NCI-H1436 (cell line): ENCODE measurements at places on chromosomes 12 and 14.

GRCh38 chr12:121717041-121717699 lies 4.6 kb downstream of the TMEM120B start:
- DNase-seq: no peak

- DNase-seq: no peak
Measured at GRCh38 chr12:15996948-15997347, 85.8 kb downstream of the DERA start.

DNA sequence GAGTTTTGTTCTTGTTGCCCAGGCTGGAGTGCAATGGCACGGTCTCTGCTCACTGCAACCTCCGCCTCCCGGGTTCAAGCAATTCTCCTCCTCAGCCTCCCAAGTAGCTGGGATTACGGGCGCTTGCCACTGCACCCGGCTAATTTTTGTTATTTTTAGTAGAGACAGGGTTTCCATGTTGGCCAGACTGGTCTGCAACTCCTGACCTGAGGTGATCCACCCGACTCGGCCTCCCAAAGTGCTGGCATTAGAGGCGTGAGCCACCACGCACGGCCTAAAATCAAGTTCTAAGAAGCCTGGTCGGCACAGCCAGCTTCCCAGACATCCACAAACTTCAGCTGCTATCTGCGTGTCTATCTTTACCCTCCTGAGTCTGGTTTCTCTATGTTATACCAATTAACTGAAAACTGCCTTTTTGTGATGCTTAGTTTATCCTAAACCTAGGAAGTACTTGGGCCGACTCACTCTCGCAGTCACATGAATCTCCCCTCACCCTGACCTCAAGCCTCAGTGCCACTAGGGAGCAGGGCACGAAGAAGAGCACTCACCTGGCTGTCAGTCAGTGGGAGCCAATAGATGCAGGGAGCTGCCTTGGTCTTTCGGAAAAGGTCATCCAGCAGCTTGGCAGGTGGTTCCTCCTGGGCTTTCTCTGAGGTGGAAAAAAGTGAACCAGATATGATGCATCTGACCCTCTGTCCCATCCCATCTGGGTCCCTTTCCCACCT lies 3.4 kb upstream of the CDH24 start:
- no peak for DNase-seq

GRCh38 chr12:95351748-95352147 lies 122.2 kb upstream of the METAP2 start:
- DNase-seq: no peak
